ENCODE measurements at places on chromosomes 11 and 22.
A peak's percentile ranks its signal among the peaks of the same experiment; 100 is the strongest.

- no peak for DNase-seq
These were observed 41.0 kb downstream of the KCNJ4 start for GRCh38 chr22:38414009-38414395.

DNA sequence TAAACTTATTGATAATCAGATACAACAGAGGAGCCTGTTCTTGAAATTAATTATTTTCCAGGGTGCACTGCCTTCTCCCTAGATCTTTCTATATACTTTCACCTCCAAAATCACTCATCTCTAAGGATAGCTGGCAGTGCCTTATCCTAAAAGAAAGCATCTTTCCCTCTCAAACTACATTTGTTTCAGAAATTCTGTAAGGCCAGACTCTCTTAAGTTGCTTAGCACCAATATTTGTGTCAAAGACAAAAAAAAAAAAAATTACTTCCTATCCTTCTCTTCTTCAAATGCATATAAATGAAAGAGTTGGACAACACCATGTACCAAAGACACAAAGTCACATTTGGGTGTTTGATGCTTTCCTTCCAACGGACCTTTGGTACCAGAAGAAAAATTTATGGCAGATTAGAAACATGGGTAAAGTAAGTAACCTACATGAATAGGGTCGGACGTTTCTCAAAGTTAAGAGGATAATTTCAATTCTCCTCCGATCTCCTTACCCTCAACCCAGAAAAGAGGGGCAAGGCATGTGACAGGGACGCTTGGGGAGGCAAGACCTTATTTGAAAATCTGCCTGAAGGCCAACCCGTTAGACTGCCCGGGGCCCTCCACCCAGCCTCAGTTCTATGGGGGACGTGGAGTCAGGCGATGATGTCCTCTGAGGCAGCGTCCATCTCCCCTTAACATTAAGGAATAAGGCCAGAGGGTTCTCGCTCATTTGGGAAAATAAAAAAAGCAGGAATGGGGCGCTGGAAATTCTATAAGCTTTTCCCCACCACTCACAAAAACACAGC is 66.3 kb downstream of the ETS1 start:
- DNase-seq: no peak

- DNase-seq: peak; percentile 10
These were observed 356.5 kb downstream of the INSC start for GRCh38 chr11:15471048-15471894.

DNA sequence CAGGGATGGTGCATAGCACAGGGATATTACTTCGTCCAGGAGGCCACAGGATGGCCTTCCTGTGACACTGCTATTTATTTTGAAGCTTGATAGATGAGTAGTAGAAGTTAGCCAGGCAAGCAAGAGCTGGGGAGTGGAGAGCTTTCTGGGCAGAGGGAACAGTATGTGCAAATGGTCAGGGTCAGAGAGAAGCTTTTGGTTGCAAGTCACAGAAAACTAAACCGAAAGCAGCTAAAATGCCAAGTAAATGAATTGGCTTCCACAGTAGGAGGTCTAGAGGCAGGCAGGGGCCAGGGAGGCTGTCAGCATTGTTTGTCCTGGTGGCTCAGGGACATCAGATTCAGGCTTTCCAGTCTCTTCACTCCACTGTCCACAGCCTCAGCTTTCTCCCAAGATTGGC is 247.5 kb downstream of the GRIK4 start:
- no peak for DNase-seq

- DNase-seq: no peak
These were observed 152.0 kb downstream of the TBC1D22A start for GRCh38 chr22:46914481-46914880.
